ENCODE measurements at places on chromosomes 5 and 9.

DNA sequence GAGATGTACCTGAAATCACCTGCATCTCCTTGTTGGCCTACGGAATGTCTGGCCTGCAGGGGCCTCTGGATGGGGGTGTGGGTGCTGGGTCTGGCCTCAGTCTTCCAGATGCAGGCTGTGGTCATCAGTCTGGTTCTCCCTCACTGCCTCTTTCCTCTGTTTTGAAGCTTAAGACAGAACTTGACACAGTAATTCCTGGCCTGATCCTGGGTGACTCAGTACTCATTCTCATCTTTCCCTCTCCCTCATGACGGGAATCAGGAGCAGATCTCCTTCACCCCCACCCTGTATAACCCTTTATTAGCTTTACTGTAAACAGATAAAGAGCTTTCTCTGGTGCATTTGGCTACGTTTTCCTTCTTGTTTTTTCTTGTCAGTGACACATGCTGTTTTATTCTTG, 89.3 kb upstream of the ADAMTS16 start:
- DNase-seq = no peak

GRCh38 chr5:148070621-148071020, 6.8 kb downstream of the SPINK5 start:
- DNase-seq = no peak

DNA sequence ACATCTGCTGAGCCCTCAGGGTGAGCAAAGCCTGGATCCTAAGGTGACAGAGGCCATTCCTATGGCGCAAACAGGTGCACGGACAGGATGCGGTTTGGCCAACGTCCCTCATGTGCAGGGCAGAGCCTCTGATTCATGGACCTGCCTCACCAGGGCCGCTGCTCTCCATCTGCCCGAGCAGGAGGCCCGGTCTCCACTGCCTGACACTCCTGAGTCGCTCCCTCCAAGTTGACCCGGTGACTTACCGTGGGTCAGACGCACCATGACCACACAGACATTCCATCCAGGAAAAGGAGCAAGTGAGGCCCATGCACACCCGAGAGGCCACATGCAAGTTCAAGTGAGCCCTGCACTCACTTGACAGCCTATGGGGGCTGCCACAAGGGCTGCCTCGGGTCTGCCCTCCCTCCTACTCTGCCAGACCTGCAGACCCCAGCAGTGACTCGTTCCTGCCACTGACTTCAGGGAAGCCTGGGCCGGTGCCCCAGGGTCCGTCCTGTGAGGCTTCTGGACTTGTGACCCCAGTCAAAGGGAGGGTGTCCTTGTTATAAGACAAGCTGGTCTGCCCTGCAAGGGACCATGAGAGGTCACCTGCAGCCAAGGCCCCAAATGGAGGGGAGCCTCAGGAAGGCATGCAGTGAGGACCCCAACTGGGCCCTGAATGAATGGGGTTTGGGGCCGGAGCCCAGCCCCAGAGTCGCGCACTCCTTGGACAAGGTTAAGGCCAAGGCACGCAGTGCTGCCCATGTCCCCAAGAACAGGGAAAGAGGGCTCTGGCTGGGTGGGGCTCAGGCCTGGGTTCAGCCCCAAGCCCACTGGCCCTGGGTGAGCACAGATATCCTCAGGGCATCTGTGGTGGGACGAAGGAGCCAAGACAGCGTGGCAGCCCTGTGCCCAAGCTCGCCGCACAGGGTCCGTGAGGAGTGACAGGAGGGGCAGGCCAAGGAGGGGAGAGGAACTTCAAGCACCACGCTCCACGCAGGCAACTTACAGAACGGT, 10.1 kb downstream of the BRD3OS start:
- no peak for DNase-seq

- DNase-seq = no peak
These were observed 12.5 kb upstream of the CXCL14 start for GRCh38 chr5:135591277-135591676.

Data from stimulated activated CD4-positive, alpha-beta T cell treated with anti-CD3 and anti-CD28 coated beads, Interleukin-15, amount 100 ng/mL, for 1 hour (primary cell).